ENCODE measurements at places on chromosomes 1 and 21.

DNA sequence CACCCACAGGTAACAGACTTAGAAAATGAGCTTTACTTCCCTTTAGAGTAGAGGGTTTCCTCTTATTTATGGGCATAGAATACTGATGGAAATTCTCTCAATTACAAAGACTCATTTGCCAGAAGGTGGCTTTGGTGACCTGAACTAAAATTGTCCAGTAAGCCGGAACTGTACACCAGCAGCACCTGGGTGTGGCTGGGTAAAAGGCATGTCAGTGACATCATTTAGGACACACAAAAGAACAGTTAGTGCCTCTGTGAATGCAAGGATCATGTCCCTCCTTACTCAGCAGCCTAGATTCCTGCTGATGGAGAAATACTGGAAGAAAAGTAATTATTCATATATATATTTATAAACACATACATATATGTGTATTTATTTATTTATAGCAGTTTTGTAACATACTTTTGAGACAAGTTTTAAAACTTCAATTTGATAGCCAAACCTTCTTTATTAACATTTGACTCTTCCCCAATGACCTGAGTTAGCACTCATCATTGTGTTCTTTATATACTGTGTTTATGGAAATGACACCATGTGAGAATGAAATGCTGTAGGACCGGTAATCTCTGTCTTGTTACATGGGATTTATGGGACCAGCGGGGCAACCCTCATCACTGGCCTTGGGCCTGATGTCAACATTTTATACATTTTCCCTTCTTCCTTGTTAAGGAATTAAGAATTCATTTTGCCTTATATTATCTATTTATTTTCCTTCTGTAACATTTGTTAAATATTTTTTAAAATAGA, 274.4 kb downstream of the BRINP2 start:
- no peak for DNase-seq

DNA sequence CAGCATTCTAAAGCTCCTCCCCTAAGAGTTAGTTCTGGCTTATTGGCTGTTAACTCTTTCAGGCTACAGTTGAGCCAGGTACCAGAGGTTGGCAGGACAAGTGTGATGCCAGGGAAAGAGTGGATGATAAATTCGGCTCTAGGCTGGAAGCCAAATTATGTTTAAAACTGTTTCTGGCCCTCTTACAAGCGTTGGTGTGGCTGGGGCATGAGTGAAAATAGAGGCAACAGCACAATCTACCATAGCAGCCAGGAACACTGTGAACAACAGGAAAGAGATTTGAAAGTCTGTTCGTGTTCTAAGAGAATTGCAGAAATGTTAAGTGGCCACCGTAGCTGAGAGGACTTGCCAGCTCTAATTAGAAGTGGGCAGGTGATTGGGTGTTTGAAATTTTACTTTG, 84.2 kb downstream of the CDC7 start:
- DNase-seq, result no peak

GRCh38 chr1:25027822-25028586, 97.9 kb upstream of the RUNX3 start:
- DNase-seq, result no peak

DNA sequence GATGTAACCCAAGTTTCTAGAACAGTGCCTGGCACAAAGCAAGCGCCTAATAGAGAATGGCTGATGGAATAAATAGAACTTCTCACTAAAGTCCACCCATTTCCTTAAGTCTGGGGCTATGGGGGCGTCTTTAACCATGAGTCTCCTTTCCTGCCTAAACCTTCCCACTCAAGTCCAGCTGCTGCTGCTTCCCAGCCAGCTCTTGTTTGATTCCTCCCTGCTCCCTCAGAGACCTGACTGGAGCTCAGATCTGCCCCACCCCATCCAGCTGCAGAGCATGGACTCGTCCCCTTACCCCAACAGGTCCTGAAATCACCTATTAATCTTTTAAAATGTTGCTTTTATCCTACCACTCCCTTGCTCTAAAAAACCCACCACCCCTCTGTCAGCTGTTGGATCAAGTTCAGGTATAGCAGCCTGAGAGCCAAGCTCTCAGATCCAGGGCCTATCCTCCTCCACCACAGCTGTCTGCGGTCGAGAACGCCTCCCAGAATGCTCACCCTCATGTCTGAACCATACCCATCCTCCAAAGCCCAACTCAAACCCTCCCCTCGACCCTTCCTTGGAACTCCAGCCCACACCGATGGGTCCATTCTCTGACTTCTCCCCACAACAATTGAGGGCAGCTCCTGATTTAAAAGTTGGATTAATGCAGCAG, 12.8 kb upstream of the GALNT2 start:
- no peak for DNase-seq

- no peak for DNase-seq
Observed at GRCh38 chr1:155892796-155893195, 18.4 kb downstream of the RIT1 start.
